ENCODE measurements at places on chromosomes 7 and 10. TPM values are rescaled to one million over a fixed set of nuclear protein-coding genes. Genes with fewer than 3 reads are reported as not detected.

Gene KLF6
- 215 TPM for total RNA-seq

Gene RGR
- not detected for total RNA-seq

Gene SPDYE16
- total RNA-seq = 0.18 TPM

Gene TRIM4
- total RNA-seq = 26.7 TPM

Gene SIRT1
- 21.9 TPM for total RNA-seq

DNA sequence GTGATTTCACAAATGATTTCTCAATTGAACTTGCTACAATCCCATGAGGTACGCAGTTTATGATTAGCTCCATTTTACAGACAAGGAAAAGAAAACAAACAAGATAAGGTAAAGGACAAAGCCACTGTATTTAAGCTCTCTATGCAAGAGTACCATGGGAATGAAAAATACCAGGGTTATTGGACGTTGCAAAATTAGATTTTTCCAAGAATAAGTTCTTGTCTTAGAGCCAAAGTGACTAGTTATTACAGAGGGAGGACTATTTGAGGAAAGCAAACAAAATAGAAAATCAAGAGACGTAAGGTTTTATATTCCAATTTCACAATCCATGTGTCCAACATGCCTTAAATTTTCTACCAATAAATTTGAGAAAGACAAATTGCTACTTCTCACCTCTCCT lies 97.9 kb upstream of the PTN start:
- no peak for DNase-seq
- H3K4me1 ChIP-seq = no peaks in the 10 kb centered on the region
- no peak overlapping the region for H3K4me3 ChIP-seq
- H3K27me3 ChIP-seq = no peaks in the 10 kb centered on the region
- no peaks in the 10 kb centered on the region for H3K36me3 ChIP-seq

- H3K36me3 ChIP-seq = peaks cover 68% of the 10 kb centered on the region
- H3K27me3 ChIP-seq = no peaks in the 10 kb centered on the region
- H3K4me3 ChIP-seq = peak overlapping the region; percentile 4
- DNase-seq = no peak
- peak overlapping the region; percentile 37 for H3K27ac ChIP-seq
- peaks cover 49% of the 10 kb centered on the region for H3K4me1 ChIP-seq
Measured at GRCh38 chr7:135151533-135151932, 3.7 kb downstream of the TMEM140 start.

DNA sequence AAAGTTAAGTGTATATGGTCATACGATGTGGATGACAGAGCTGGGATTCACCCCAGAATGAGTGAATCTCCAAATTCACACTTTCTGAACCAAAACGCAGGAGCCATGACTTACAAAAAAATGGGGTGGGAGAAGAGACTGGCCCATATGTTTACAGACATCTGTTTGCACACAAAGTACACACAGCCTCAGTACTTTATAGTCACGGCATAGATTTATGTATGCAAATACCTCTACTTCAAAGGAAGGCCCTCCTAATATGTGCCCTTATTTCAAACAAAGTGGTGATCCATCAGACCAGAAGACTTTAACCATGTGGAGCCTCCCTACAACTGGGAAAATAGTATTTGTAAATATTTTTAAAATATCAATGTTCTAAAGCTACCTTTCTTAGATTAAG lies 22.2 kb upstream of the JMJD1C start:
- H3K36me3 ChIP-seq = no peaks in the 10 kb centered on the region
- H3K27me3 ChIP-seq = no peaks in the 10 kb centered on the region
- no peak overlapping the region for H3K27ac ChIP-seq
- no peak for DNase-seq

DNA sequence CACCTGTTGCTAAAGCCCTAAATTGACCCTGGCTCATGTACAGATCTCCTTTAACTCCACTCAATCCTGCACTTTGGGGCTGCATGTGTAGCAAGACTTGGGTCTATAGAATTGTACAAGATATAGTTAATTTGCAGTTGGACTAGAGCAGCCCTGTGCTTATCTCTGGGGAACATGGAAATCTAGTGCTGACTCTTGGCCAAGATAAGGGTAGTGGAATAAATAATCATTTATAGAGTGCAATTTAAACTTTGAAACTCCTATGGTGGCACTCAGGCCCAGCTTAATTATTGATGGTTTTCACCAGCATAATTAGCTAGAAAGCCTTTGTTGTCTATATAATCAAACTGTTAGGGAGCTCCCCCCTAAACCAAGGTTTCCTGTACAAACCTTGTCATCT lies 39.2 kb upstream of the MBL2 start:
- H3K27ac ChIP-seq = no peak overlapping the region
- DNase-seq = no peak
- H3K4me3 ChIP-seq = no peak overlapping the region
- no peaks in the 10 kb centered on the region for H3K27me3 ChIP-seq
- no peaks in the 10 kb centered on the region for H3K36me3 ChIP-seq

GRCh38 chr7:15489383-15489782 lies 72.4 kb downstream of the AGMO start:
- DNase-seq = no peak
- H3K36me3 ChIP-seq = no peaks in the 10 kb centered on the region
- no peak overlapping the region for H3K27ac ChIP-seq
- H3K27me3 ChIP-seq = no peaks in the 10 kb centered on the region

- H3K4me1 ChIP-seq = peaks cover 5% of the 10 kb centered on the region
- DNase-seq = no peak
- no peak overlapping the region for H3K27ac ChIP-seq
- no peaks in the 10 kb centered on the region for H3K36me3 ChIP-seq
Measured at GRCh38 chr7:55303220-55303619, 61.9 kb upstream of the LANCL2 start.

- H3K36me3 ChIP-seq = no peaks in the 10 kb centered on the region
- no peaks in the 10 kb centered on the region for H3K27me3 ChIP-seq
- no peaks in the 10 kb centered on the region for H3K4me1 ChIP-seq
- H3K27ac ChIP-seq = no peak overlapping the region
- no peak overlapping the region for H3K4me3 ChIP-seq
Measured at GRCh38 chr10:131003455-131003854, 308.1 kb downstream of the TCERG1L start.

DNA sequence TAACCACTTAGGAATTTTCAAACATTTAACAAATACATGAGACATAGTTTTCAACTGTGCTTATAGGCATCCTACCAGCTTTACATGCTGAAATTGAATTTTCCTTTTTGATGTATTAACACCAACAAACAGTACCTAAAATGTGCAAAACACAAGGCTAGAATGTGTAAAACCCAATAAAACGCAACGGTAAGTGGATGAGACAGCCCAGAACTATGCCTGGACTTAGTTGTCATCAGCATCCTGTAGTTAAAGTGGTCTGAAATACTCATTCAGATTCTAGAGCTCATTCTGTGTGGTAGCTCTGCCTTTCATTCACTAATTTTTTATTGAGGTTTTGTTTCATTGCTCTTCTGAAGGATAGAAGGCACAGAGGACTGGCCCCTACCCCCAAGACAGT lies 137.1 kb downstream of the BMPER start:
- no peaks in the 10 kb centered on the region for H3K4me1 ChIP-seq
- no peak overlapping the region for H3K4me3 ChIP-seq
- no peak overlapping the region for H3K27ac ChIP-seq
- no peak for DNase-seq
- H3K36me3 ChIP-seq = no peaks in the 10 kb centered on the region
- no peaks in the 10 kb centered on the region for H3K27me3 ChIP-seq

DNA sequence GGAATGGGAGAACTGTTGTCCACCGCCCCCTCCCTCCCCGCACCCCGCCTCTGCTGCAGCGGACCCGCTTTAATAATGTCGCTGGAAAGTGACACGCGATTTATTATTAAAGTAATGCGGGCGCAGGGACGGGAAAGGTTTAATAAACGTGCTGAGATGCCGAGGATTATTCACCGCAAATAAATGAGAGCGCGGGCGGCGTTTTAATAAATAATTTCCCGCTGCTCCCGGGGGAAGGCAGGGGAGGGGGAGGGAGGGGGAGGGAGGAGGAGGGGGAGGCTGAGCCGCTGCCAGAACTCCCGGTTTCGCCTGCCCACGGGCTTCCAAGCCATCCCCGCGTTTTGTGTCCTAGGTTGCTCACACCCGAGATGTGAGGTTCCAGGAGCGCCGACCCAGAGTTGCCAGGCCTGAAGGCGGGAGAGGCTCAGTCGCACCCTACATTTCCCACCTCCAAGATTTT lies 5.1 kb downstream of the KAZALD1 start:
- H3K27ac ChIP-seq = no peak overlapping the region
- H3K4me3 ChIP-seq = peak overlapping the region; percentile 76
- no peak for DNase-seq
- peaks cover 49% of the 10 kb centered on the region for H3K27me3 ChIP-seq
- H3K4me1 ChIP-seq = peaks cover 38% of the 10 kb centered on the region

DNA sequence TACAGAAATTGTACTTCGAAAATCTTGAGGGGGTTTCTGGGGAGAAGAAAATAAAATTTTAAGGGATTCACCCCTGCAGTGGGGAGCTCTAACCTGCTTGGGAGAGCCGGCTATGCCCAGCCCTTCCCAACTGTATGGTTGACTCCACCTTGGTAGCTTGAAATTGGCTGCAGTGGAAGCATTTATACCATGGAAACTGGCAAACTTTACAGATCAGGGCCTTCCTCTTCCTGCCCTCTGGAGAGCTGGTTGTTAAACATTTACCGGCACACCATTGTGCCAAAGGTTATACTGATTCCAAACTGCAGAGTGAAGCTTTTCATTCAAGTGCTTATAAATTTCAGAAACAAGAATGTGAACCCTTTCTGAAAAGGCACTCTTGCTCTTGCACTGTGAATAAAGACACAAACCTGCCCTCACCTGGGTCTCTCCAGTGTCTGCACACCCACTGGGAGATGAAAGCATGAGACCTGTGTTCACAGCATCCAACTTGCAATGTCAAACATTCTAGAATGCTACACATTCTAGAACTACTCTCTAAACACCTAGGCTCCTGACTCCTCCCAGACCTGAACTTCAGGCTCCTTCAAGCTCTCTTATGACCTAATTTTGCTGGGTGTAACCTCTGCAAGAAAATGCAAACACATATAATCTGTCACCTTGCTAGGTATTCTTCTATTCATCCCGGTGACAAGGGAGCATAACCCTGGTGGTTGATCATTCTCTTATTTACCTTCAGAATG lies 44.7 kb downstream of the ABLIM1 start:
- peaks cover 3% of the 10 kb centered on the region for H3K27me3 ChIP-seq
- no peak overlapping the region for H3K27ac ChIP-seq
- no peak for DNase-seq
- H3K4me1 ChIP-seq = peaks cover 8% of the 10 kb centered on the region

- no peak overlapping the region for H3K4me3 ChIP-seq
- H3K36me3 ChIP-seq = no peaks in the 10 kb centered on the region
- DNase-seq = no peak
- no peaks in the 10 kb centered on the region for H3K27me3 ChIP-seq
Measured at GRCh38 chr10:130222381-130222780, 86.2 kb downstream of the GLRX3 start.

- H3K27ac ChIP-seq = no peak overlapping the region
- H3K4me3 ChIP-seq = no peak overlapping the region
- no peaks in the 10 kb centered on the region for H3K4me1 ChIP-seq
Measured at GRCh38 chr10:82136103-82136502, 261.1 kb downstream of the NRG3 start.

DNA sequence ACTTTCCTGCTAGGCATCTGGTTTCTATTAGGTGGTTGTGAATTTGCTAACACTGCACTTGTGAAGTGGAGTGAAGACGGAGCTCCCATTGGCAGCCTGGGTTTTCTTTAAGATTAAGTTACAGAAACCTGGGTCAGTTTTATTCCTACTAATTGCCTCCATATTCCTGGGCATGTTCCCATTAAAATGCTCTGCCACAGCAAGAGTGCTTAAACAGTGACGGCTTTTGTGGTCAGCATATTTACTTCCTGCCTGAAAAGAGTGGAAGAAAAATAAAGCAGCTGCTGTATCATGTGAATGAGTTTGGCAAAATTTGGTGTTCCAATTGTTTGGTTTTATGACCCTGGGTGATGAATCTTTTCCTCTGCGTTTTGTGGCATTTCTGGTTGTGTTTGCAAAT lies 96.9 kb upstream of the PLXDC2 start:
- H3K4me3 ChIP-seq = no peak overlapping the region
- H3K36me3 ChIP-seq = no peaks in the 10 kb centered on the region
- H3K4me1 ChIP-seq = no peaks in the 10 kb centered on the region
- DNase-seq = no peak
- H3K27ac ChIP-seq = no peak overlapping the region

- H3K27me3 ChIP-seq = peaks cover 16% of the 10 kb centered on the region
- H3K4me1 ChIP-seq = peaks cover 6% of the 10 kb centered on the region
- DNase-seq = no peak
- H3K27ac ChIP-seq = no peak overlapping the region
Measured at GRCh38 chr7:151109094-151110048, 23.1 kb downstream of the AGAP3 start.

Data from activated CD8-positive, alpha-beta T cell treated with anti-CD3 and anti-CD28 coated beads, Interleukin-2, amount 10 ng/mL, durations not matched to agents 7 days and 5 days (primary cell).